ENCODE measurements at places on chromosomes 4 and X.
A peak's percentile ranks its signal among the peaks of the same experiment; 100 is the strongest.

GRCh38 chr4:7763788-7764187 lies 175.9 kb downstream of the AFAP1 start:
- no peak for DNase-seq

GRCh38 chrX:16885628-16886027 lies 15.5 kb upstream of the RBBP7 start:
- no peak for DNase-seq

GRCh38 chr4:7381221-7381889 lies 53.4 kb downstream of the PSAPL1 start:
- no peak for DNase-seq

GRCh38 chr4:17370818-17371217 lies 141.1 kb downstream of the QDPR start:
- DNase-seq: no peak

DNA sequence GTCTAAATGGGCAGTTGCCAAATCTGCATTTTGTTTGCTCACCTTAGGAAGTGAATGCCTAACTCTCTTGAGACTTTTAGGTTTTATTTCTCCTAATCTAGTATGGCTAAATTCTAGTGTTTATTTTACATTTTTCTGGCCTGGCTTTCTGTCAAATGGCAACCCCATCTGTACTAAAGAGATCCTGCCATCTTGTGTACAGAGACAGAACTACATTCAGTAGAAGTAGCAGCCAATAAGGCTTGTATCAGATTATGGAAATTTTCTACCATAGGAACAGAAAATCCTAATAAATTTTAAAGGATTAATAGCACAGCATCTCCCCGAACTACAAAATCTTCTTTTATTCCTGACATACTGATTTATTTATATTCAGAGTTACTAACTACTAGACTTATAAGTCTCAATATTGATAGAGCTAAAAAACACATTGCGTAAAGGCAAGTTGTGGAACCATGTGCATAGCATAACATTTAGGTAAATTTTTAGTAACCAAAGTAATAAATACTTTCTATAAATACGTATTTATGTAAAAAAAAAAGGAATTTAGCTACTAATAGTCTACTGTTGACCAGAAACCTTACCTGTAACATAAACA lies 45.5 kb downstream of the TMEM144 start:
- DNase-seq: no peak

GRCh38 chr4:79334783-79335182 lies 8.9 kb upstream of the NAA11 start:
- DNase-seq: no peak

DNA sequence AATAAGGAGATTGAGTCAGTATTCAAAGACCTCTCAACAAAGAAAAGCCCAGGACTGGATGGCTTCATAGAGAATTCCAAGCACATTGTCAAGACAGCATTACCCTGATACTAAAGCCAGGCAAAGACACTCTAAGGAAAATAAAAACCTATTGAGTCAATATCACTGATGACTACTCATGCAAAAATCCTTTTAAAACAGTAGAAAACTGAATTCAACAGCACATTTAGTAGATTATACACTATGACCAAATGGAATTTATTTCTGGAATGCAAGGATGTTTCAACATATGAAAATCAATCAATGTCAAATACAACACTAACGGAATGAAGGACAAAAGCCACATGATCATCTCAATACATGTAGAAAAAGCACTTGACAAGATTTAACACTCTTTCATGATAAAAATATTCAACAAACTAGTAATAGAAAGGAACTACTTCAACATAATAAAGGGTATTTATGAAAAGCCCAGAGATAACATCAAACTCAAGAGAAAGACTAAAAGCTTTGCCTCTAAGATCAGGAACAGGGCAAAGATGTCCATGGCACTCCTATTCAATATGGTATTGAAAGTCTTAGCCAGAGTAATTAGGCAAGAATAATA lies 633.3 kb downstream of the ANKRD50 start:
- no peak for DNase-seq

- no peak for DNase-seq
Observed at GRCh38 chr4:6658209-6658595, 17.7 kb downstream of the MRFAP1 start.

GRCh38 chrX:85992811-85993229 lies 54.5 kb downstream of the CHM start:
- DNase-seq: no peak

DNA sequence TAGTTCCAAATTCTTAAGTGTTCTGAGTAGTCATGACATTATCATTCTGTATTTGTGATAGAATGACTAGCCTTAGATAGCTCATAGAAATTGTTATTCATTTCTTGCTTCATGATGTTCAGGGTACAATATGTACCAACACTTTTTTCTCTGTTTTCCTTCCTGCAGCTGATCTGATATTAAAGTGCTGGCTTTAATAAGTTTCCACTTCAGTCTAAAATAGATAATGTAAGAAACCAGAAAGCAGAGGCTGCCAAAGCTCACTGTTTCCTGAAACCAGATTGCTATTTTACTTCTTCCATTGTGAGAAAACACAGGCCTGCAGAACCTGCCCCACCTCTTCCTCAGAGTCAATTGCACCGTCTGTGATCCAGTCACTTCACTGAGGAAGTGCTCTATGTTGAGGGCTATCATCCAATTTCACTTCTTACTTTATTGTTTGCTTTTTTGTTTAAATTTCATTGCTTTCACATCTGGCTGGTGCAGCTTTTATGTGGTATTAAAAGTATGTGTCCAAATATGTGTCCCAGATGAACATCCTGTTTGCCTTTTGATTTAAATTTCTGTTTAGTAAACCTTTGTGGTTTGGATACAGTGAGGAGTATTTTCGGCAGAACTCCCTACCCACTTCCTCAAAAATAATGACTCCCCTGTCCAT lies 652.1 kb downstream of the ANKRD50 start:
- DNase-seq: no peak

DNA sequence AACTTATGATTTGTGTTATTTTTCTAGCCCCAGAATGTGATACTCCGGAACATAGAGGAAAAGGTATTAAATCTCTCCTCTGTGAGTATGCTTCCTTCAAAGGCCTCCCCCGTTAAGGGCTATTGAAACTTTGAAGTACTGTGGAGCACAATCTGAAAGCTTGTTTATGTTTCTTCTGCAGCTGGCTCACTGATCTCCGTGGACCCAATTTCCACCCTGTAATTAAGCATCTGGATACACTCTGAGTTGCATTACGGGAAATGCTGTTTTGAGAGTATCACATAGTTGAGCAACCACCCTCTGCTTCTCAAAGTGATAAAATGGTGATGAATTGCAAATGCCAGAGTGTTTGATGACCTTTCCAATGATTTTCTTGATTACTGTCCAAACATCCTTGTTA lies 296.8 kb upstream of the PABPC5 start:
- DNase-seq: no peak

DNA sequence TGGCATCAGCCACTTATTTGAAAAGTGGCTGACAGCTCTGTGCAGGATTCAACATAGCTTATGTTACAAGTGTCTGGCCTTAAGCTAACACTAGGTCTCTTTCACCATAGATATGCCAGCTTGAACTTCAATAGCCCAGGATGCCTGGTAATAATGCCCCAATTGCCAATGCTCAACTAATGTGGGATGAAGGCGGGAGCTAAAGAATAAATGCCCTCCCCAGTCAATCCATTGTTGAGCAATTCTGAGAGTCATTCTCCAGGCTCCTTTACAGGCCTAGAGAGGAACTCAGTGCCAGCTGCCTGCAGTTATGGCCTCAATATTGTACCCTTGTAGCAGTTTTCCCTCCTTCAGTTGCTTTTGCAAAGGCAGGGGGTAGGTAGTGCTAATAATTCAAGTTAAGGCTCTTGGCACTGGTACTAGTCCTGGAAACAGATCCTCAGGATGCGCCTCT lies 460.2 kb downstream of the GABRG1 start:
- no peak for DNase-seq

DNA sequence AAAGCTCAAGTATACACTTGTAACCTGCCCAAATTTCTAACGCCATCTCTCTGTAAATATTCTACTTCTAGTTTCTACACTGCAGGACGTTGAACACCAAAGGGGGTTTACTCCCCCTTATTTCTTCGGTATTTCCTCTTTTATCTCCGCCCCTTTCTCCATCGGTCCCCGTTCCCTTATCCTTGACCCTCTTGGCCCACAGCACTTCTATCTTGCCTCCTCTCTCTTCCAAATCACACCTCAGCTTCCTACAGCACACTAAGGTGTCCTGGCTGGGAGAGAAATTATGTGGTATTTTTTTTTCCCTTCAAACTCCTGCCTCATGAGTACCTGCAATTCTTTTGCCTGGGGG lies 715 bp downstream of the ZMAT1 start:
- no peak for DNase-seq

- DNase-seq: no peak
Observed at GRCh38 chr4:53061091-53061850, 199.2 kb downstream of the RASL11B start.

DNA sequence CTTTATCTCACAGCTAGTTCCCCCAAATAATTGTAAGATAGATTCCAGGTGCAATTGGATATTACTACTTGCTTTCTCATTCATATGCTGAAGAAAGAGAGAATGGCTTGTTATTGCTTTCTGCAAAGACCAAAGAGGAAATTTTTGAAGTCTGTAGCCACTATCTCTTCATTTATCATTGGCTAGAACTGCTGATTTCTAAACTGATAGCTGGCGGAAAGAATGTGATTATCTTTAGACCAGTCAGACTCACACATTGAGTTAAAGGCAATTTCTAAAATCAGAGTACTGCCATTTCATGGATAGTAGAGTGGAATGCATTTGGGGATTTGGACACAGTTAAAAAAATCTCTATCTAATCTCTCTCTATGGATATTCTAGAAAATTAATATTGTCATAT lies 12.4 kb upstream of the TMPRSS11E start:
- DNase-seq: no peak

DNA sequence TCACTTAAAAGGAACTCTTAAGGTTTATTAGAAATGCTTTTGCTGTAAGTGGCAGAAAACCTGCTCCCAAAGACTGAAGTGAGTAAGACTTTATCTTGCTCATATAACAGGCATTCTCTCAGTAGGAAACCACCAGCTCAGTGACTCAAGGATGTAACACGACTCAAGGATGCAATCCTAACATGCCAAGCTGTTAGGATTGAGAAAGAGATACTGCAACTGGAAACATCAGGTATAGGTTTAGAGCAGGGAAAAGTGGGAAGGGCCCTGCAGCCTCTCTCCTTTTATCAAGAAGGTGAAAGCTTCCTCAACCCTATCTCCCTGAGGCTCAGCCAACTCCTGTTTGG lies 11.9 kb upstream of the SLC9A7 start:
- no peak for DNase-seq

DNA sequence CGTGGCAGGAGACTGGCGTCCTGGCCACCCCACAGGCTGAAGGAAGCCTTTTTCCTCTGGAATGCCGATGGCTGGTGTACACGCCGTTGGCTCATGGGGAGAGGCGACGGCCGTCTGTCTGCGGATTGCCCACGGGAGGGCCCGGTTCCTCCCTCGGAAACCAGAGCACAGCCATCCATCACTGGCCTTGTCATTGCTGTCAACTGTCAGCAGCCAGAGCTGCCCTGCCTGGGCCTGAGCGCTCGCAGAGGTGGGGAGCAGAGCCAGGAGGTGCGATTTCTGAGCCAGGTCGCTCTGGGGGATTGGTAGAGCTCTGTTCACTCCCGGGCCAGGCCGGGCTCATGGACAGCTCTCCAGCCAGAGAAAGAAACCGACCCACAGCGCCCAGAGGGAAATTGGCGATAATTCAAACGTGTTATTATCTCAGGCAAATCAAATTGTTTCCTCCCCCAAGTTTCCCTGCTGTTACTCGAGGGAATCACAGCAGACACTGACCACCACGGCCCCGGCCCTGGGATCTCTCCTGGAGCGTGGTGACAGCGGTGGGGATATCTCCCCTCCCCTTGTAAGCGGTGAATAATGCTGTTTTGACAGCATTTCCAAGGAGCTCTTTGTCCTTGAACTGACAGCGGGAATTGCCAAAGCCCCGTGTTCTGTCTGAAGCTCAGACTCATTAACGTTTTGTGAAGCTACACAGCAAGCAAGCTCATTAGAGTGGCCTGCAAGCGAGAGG lies 220.9 kb upstream of the PSAPL1 start:
- no peak for DNase-seq

GRCh38 chr4:179145746-179146525 lies 1703.7 kb upstream of the AGA start:
- no peak for DNase-seq

GRCh38 chr4:140094438-140095420 lies 59.3 kb downstream of the MAML3 start:
- DNase-seq: peak; percentile 30

GRCh38 chrX:50618788-50619558 lies 148.3 kb upstream of the DGKK start:
- DNase-seq: no peak

DNA sequence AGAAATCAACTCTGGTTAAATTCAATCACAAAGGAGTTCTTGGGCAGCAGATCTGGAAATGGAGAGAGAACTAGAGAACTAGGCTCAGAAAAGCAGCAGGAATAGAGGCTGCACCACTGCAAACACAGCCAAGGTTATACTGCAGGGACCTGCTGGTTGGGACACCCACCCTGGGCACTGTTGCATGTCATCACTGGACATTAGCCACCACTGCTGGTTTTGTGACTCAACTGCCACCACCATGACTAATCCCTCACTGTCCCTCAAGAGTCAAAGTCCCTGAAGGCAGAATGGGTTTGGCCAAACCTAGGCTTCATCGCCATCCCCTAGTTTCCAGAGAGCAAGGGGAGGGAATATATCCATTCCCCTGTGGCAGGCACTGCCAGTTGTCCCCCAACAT lies 38.1 kb upstream of the IRAK1 start:
- no peak for DNase-seq

DNA sequence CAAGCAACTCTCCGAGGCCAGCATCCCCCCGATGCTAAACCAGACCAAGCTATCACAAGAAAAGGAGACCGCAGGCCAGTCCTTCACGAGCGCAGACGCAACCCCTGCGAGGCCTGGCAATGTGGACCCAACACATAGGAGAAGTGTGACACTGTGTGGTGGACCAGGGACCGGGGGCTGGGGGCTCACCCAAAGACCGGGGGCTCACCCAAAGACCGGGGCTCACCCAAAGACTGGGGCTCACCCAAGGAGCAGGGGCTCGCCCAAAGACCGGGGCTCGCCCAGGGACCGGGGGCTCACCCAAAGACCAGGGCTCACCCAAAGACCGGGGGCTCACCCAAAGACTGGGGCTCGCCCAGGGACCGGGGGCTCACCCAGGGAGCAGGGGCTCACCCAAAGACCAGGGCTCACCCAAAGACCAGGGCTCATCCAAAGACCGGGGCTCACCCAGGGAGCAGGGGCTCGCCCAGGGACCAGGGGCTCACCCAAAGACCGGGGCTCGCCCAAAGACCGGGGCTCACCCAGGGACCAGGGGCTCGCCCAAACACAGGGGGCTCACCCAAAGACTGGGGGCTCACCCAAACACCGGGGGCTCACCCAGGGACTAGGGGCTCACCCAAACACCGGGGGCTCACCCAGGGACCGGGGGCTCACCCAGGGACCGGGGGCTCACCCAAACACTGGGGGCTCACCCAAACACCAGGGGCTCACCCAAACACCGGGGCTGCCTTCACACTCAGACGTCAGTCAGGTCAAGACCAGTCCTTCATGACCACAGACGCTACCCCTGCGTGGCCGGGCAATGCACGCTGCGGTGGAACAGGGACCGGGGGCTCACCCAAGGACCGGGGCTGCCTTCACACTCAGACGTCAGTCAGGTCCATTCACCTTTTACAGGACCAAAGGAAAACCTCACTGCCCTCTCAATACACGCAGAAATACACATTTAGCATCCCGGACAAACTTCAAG lies 32.9 kb downstream of the PPP2R3B start:
- DNase-seq: no peak

GRCh38 chr4:81663368-81663767 lies 191.7 kb upstream of the RASGEF1B start:
- DNase-seq: no peak

- DNase-seq: no peak
Observed at GRCh38 chr4:114263233-114263632, 283.8 kb upstream of the ARSJ start.
